NCI-H1092 (cell line): ENCODE measurements at places on chromosomes 1 and 21.
A peak's percentile ranks its signal among the peaks of the same experiment; 100 is the strongest.

DNA sequence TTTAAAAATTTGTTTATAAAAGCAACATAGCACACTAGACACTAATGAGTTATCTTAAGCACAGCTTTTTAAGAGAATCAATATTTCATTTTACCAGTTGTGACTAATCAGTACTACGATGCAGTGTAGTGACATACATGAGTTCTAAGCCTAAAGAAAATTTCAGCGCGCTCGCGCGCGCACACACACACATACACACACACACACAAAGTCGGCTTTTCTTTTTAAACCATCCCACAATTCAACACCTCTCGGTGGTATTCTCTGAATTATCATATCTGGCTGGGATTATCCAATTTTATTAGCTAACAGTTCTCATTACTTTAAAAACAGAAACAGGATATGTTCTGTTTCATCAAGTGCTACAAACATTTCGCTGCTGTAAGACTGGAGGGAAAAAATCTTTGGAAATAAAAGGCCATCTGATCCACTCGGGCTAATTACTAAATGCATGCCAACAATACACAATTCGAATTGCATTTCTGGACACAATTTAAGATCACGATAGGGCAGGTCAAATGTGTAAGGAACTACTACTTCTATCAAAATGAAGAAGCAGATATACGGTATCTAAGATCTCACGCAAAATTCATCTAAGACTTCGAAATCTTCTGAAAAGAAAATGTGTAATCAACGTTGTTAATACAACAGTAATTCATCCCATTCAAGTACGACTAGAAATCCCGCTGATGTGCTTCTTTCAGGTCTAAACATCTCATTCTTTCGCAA lies 1.2 kb downstream of the TUT4 start:
- DNase-seq: no peak

- no peak for DNase-seq
Measured at GRCh38 chr1:160540859-160541233, 17.8 kb upstream of the SLAMF6 start.

GRCh38 chr1:44867801-44868200 lies 24.7 kb upstream of the PTCH2 start:
- DNase-seq: no peak

DNA sequence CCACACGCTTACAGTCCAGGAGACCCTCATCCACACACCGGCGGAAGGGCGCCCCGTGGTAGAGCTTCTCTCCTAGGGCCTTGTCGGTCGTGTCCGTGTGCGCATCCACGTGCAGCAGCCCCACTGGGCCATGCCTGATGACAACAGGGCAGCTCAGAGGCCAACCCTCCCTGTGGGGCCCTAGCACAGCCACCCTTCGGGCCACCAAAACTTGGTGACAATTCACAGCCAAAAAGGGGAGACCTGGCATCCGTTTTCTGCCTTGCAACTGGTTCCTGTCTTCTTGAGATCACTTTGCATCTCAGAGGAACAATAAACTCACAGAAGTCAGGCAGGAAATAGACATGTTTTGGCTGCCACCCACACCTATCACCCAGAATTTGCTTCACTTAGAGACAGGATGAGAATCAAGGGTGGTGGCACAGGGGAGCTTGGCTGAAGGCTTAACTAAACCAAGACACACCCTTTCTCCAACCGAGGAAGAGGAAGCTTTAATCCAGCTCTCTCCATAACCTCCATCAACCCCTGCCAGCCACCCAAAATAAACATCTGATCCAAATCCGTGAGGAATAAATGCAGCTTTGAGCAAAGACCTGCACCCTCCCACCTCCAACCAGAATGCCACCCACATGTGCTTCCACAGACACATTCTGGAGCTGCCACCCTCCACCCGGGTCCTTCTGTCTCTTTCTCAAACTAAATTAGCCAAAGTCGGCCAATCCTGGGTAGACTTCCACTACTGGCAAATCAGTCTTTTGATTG lies 5.7 kb downstream of the AGMAT start:
- no peak for DNase-seq

DNA sequence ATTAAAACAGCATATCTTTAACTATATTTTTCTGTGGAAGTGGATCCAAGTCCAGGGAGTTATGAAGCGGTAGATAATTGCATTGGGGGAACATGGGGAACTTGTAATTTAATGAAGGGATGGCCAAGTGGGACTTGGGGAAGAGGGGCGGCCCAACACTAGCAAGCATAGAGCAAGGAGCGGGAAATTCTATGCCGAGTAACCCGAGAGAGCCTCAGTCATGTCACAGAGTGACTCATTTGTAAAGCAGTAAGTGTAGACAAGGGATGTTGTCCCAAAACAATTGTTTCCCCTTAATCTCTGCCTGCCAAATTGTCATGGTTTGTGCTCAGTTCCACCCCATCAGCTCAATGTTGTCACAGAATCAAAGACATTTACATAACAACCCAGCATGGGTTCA lies 620.1 kb downstream of the AJAP1 start:
- no peak for DNase-seq

DNA sequence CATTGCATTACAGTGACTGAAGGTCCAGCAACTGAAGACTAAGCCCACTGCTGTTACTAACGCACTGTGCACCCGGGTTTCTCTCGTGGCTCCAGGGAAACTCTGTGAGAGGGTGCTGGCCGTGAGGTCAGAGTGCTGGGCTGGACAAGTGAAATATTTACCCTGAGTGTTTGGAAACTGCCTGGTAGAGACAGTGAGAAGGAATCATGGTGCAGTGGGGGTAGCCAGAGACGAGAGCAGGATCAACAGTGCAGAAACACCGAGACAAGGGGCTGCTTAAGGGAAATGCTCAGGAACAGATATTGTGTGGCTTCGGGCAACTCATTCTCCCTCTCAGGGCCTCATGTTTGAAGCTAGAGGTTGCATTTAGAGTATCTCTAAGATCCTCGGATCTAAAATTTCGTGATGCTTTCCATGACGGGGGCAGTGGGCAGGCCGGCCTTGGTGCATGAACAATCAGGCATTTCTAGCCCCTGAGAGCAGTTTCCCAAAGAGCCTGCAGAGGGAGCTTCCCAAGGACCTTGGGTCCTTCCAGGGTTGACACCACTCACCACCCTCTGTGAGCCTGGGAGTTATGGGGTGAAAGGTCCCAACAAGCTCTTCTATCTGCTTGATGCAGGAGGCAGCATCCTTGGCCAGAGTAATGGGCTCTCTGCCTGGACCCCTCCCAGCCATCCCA lies 9.7 kb downstream of the CD2 start:
- no peak for DNase-seq

DNA sequence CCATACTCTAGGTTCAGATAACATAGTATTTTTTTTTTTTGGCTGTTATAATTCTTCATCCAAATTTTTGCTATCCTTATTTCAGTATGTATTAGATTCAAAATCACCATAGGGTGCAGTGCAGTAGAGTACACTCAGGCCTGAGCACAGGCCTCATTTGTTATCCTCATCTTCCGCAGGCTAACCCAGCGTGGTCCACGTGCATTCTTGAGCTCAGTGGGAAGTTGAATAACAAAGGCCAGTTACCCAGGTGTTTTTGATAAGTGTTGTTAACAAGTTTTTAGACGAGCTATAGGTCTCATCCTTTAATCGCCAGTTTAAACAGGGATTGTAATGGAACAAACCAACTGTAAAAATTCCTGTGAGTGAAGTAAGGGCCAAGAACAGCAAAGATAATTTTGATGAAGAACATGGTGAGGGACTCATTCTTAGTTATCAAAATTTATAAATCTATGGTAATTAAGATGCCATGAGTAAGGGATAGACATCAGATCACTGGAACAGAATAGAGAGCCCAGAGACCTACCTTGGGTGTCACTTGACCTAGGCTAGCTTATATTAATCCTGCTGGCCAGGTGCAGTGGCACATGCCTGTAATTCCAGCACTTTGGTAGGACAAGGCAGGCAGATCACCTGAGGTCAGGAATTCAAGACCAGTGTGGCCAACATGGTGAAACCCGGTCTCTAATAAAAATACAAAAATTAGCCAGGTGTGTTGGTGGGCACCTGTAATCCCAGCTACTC lies 22.0 kb downstream of the FLVCR1 start:
- no peak for DNase-seq

DNA sequence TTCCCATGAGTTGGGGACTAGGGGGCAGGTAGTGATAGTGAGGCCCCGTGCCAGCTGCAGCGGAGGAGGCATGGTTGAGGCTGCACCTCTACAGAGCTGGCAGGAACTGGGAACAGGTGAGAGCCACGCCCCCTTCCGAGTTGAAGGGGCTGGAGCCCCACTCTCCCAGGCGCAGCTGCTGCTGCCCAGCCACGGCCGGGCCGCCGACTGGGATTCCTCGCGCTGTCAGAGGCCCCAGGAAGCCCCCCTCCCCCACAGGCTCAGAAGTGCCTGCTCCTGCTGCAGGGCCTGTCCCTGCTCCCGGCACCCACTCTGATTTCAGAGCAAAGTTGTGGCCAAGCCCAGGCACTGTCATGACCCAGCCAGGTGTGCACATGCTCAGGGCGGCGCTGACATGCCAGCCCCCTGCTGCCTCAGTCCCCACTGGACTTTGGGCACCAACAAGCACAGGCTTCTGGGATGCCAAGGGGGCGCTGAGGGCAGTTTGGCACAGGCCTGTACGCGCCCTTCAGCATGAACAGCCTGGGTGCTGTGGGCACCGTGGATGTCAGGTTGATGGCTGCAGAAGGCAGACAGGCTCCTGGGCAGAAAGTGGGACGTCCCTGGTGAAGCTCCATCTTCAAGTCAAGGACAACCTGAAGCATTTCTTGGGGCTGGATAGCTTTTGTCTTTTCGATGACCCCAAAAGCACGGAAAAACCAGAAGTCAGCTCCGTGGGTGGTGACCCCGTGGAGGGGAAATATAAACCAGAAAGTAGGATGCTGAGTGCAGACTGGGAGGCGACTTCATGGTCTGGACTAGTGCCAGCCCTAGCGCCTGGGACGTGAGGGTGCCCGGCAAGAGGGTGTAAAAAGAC lies 121.5 kb downstream of the SIM2 start:
- no peak for DNase-seq

DNA sequence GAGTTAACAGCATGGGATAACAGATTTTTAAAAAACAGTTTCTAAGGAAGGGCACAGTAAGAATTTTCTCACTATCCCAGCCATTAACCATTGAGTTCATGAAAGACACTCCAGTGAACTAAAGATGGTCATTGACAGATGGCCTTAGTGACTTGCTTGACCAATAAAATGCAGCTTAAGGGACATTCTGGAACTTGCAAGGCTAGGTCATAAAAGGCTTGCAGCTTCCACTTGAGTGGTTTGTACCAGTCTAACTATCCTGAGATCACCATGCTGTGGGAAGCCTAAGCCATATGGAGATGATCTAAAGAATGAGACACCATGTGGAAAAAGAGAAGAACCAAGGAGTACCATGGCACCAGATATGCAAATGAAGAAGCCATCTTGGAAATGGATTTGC lies 37.9 kb upstream of the MUTYH start:
- DNase-seq: no peak

DNA sequence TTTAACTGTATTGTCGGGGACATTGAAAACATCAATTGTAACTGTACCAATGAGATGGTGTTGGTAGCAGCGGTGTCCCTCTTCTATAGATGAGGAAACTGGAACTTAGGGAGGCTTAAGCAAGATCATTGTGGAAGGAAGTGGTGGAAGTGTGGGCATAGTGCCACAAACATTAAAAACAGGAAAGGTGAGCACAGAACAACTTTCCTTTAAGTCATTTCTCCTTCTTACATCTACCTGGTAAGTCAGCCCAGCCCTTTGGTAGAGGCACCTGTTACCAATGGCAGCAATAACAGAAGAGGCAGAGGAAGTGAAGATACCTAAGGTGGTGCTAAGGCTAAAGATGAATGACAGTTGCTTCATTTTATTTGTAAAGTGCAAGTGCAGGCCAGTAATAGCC lies 12.0 kb upstream of the CTSS start:
- DNase-seq: no peak

DNA sequence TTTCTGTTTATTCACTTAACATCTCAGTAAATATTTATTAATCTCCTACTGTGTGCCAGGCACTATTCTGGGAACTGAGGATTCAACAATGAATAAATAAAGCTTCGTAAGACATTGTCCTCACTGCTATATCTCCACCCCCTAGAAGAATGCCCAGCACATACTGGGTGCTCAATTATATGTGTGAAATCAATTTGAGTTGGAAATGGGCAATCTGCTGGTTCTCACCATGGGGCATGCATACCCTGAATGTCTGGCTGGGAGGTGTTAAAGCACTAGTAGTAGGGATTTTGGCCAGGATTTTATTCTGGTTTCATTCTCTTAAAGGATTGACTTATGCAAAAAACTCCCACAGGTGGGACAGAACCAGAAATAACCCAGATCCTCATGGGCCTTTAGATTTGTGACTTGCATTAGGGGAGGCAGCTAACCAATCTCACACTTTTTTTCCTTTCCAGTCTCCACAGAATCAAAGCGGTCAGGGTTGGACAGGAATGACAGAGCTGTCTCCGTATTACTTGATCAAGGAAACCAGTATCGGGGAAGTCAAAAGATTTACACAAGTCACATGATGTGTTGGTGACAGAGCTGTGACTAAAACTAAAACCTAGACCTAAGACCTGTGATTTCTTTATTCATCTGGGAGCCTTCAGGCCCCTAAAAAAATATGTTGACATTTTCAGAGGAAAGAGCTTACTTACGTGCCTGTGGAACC lies 12.8 kb downstream of the GFI1 start:
- DNase-seq: no peak

DNA sequence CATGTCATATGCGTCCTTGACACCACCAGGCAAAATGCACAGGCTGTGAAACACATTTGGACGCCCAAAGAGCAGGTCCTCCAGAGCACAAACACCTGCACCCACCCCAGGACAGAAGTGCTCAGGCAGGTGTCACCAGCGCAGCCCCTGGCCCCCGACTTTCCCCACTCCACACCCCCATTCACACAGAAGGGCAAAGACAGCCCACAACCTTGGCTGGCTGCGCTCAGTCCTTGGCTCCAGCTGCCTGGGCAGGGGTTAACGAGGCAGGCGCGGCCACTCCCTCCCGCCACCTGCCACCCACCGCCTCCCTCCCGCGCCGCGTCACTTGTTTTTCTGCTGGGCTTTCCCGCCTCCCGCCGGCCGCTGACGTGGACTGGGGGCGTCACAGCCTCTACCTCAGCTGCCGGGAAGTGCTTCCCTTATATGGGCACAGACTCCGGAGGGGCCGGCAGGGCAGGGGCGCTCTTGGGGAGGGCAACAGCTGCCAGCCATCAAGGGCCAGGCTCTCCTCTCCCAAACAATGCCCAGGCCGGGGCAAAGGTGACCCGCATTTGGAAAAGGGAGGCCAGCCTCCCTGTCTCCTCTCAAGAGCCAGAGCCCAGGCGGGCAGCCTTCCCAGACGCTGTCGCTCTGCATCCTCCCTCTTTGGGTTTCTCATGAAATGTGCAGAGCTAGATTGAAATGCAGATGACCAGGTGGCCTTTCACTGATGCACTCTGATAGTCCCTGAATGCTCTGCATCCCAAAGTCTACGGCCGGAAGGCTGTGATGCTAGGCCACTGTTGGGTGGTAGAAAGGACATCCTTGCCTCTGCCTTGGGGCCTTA lies 14.8 kb upstream of the BTG2 start:
- DNase-seq: peak; percentile 96

DNA sequence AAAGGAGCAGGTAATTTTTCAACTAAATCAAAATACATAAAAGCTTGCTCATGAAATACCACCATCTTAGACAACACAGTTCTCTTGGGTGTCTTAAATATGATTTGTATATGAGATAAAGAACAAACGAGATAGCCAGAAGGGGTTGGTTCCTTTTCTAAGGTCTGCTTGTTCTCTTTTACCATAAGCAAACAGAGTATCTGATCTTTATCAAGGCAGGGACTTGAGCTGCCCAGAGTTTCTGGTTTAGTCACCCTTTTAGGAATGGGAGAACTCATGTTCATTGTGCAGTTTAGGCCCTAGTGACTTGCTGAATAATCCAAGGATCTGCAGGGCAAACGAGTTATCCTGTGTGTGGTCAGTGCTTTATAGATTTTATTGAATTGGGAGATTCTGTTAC lies 3.0 kb upstream of the SUCO start:
- no peak for DNase-seq
